GM12891 (cell line): ENCODE measurements at places on chromosomes 3 and 15.

- DNase-seq, result no peak
Measured at GRCh38 chr15:33656168-33656567, 312.1 kb upstream of the CHRM5 start.

GRCh38 chr3:115113367-115113766, 33.7 kb downstream of the ZBTB20 start:
- DNase-seq, result no peak

GRCh38 chr3:157027861-157028745, 131.8 kb downstream of the CCNL1 start:
- no peak for DNase-seq

- DNase-seq, result no peak
Measured at GRCh38 chr3:194310060-194310835, 40.9 kb downstream of the CPN2 start.

DNA sequence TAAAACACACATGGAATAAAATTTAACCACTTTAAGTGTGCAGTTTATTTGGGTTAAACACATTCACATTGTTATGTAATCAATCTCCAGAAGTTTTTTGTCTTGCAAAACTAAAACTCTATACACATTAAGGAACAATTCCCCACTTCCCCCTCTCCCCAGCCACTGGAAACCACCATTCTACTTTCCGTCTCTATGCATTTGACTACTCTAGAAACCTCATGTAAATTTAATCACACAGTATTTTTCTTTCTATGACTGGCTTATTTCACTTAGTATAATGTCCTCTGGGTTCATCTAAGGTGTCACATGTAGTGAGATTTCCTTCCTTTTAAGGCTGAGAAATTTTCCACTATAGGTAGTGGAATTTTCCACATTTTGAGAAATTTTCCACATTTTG, 568.7 kb upstream of the UBE2E2 start:
- DNase-seq, result no peak

- DNase-seq, result no peak
Measured at GRCh38 chr3:72830452-72831223, 17.6 kb downstream of the SHQ1 start.

- DNase-seq, result no peak
Measured at GRCh38 chr3:124854009-124854408, 33.2 kb downstream of the ITGB5 start.

DNA sequence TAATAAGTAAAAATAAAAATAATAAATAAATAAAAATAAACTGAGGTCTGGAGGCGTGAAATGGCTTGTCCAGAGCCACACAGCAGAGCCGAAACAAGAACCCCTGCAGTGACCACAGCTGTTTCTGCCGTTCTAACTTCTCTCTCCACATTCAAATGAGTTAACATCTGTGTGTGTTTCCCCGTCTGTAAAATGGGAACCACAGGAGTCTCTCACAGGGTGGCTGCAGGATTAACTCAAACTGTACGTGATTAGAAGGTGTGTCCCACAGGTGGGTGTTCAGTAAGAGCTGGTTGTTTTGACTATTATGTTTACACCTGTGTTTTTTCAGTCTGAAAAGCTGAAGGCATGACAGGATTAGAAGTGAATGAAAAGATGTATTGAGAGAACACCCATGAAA, 27.0 kb upstream of the MUC4 start:
- DNase-seq, result no peak

- DNase-seq, result no peak
Measured at GRCh38 chr15:58260205-58260724, 122.1 kb downstream of the AQP9 start.

GRCh38 chr3:188400494-188401243, 246.7 kb downstream of the LPP start:
- DNase-seq, result peak; percentile 15

DNA sequence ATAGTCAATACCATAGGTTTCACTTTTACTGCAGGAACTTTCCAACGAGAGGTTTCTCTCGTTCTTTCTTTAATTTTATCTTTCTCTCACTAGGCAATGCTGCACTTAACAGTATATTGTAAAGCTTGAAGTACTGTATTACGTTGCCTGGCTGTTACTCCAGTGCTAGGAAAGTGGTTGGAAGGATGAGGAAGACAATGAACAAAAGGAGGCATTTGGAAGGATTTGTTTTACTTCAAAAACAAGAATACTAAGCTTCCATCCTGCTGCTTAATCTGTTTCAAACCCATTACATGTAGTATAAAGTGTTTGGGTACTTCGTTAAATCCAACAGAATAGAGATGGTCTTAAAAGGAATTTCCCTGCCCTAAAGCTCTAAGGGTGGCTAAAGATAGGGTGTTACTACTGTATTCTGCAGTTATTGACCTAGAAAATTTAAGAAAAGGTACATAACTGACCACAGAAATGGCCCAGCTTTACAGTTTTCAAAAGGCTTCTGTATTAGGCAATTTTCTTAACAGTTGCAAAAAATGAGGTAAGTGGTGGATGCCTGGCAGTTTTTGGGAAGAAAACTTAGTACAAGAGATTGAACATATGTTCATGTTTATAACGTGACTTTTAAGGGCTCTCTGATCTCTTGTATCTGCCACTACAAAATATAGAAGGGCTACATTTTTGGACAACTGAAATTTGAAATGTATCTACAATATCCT, 785 bp upstream of the IFT57 start:
- DNase-seq, result no peak

DNA sequence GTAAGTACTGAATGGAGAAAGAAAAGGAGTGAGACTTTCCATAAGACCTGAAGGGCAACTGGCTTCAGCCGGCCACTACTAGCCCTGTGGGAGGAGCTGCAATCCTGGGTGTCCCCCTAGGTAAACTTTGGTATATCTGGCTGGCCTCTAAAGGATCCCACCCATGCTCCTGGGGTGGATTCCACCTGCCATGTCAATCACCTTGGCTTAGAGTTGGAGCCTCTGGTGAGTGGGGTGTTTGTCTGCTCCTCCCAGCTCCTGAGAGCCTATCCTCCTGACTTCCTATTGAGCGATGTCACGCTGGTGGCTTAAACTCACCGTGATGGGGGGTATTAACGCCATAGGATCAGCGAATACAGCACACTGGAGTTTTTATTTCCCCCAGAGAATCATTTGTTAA, 2.6 kb downstream of the SPTBN5 start:
- DNase-seq, result no peak

GRCh38 chr3:150057227-150057626, 86.5 kb upstream of the PFN2 start:
- DNase-seq, result no peak

DNA sequence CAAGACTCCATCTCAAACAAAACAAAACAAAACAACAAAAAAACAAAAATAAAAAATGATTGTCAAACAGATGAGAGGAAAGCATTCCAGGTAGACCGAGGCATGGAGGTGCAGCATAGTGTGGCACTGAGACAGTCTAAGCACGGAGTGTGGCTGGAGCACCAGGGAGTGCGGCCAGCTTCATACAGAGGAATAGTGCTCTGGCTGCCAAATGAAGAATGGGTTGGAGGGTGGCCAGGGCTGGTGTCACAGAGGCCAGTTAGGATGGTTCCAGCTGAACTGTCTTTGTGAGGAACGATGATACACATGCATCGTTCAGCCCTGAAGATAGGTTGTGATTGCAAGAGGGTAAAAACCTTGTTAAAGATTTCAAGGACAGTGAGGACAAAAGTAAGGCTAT, 28.3 kb downstream of the MITF start:
- no peak for DNase-seq

- DNase-seq, result no peak
Measured at GRCh38 chr3:106514431-106514830, 645.6 kb upstream of the CBLB start.

DNA sequence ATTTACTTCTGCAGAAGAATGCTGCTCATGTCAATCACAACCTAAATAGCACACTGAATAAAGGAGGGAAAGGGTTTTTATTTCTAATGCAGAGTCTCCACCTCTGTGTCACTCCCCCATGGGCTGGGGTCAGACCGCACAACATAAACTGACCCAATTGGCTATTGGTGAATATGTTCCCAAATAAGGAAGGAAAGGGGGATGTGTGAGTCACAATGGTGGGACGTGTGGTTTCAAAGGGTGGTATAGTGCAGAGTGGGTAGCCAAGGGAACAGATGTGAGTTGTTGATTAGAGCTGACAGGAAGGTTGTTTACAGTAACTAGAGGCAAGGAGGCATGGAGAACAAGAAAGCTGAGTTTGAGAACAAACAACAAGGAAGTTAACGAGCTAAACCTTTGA, 491.8 kb downstream of the ZPLD1 start:
- no peak for DNase-seq

GRCh38 chr15:49898575-49899283, 220.3 kb downstream of the ATP8B4 start:
- no peak for DNase-seq

- no peak for DNase-seq
Measured at GRCh38 chr15:64205202-64205601, 42.4 kb upstream of the PPIB start.

DNA sequence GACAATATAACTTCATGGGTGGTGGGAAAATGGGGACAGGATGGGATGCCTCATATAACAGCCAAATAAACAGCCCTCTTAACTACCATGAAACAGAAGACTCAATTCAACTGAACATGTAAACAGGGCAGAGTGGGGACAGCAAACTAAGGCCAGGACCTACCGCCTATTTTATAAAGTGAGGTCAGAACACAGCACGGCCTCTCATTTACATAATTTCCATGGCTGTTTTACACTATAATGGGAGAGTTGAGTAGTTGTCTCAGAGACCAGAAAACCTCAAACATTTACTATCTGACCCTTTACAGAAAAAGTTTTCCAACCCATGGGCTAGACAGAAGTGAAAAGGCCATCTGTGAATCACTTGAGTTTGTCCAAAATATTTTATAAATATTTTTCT, 56.7 kb upstream of the SNRPA1 start:
- no peak for DNase-seq

GRCh38 chr3:156763931-156764720, 62.0 kb upstream of the LEKR1 start:
- no peak for DNase-seq

DNA sequence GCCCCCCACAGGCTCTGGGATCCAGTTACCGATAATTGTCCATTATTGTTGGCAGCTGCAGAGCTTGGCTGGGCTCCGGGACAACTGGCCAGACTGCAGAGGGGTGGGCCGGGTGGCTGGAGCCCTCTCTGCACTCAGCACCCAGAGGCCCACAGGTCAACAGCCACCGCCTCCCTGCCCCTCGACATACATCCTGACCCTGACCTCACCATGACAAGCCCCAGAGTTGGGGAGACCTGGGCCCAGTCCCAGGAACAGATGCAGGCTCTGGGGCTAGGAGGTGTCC, 22.4 kb downstream of the PTH1R start:
- DNase-seq, result no peak

DNA sequence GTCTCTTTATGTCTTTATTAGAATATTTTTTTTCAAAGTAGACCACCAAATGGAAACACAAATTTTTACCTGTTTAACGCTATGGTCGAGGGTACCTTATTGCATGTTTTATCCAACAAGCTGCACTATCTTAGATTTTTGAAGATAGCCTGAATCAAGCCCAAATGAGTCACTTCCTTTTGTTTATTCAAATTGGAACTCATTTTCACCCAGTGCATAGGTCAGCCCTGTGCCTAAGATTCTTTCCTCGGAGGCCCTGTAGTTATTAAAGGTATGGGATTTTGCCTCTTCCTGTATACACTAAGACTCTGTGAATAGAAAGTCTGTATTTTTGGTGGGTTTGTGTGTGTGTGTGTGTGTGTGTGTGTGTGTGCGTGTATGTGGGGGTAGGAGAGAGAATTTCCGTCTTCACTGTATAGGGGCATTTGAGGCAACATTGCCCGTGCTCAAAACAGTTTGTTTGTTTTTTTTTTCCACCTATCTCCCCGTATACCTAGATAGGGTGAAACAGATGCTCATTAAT, 358.0 kb upstream of the CADM2 start:
- DNase-seq, result no peak

- DNase-seq, result peak; percentile 12
Measured at GRCh38 chr3:18127174-18127858, 297.8 kb downstream of the SATB1 start.

DNA sequence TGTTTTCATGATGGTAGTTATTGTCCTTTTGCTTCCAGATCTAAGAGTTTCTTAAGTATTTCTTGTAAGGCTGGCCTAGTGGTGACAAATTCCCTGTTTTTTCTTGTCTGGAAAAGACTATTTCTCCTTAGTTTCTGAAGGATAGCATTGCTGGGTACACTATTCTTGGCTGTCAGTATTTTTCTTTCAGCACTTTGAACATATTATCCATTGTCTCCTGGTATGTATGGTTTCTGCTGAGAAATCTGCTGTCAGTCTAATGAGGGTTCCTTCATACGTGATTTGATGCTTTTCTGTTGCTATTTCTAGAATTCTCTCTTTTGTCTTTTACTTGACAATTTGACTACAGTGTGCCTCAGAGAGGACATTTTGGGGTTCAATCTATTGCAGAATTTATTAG, 134.3 kb downstream of the CGGBP1 start:
- no peak for DNase-seq

DNA sequence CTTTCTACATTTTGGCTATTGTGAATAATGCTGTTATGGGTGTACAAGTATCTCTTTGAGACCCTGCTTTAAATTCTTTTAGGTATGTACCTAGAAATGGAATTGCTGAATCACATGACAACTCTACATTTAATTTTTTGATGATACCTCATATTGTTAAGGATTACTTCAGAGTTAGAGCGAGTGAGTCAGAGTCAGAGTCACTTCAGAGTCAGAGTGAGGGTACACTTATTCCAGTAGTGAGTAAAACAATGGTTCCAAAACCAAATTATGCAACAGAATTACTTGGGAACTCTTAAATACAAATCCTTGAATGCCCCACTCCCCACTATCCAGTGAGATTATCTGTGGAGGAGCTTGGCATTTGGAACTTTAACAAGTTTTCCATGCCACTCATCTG, 50.3 kb upstream of the SNRK start:
- DNase-seq, result no peak

DNA sequence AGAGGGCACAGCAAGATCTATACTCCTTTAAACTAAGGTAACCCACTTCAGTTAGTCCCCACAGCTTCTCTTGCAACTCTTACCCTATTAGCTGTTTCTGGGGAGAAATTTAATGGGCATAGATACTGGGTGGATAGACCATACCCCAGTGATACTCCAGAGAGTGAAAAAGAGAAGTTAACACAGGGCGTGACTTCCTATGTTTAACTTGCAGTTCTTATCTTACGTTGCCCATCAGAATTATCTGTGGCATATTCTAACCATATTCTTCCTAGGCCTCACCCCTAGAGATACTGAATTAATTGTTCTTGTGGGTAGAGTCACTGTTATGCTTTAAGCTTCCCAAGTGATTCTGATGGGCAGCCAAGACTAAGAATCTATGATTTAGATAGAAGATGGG, 485.4 kb upstream of the TPRG1 start:
- no peak for DNase-seq

DNA sequence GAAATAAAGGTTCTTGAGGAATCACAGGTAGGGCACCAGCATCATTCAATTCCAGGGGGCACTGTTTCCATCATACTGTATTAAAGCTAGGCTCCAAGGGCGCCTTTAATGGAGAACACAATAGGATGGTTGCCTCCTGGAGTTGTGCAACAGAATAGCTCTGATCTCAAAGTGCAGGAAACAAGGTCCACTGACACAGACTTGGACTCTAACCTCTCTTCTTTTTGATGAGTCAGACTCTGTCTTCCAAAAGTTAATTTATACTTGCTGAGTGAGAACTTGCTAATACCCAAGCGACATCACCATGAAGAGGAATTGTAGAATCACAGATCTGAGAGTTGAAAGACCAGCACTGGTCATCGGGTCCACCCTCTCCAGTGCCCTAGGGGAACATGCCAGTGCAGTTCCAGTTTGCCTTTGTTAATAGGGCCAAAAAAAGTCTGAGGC, 94.4 kb upstream of the PHLDB2 start:
- no peak for DNase-seq

GRCh38 chr15:69869881-69870505, 227.7 kb downstream of the TLE3 start:
- DNase-seq, result no peak
